Stimulated activated memory B cell treated with anti-CD40 and anti-IgM and Interleukin-4, amounts not matched to agents 10 μg/mL and 1 μg/mL and 100 μg/mL, for 72 hours (primary cell): ENCODE measurements at places on chromosomes 2 and 18.
A peak's percentile ranks its signal among the peaks of the same experiment; 100 is the strongest.

GRCh38 chr18:73879766-73880165 lies 267.9 kb downstream of the FBXO15 start:
- no peak for ATAC-seq

GRCh38 chr2:64599469-64599868 lies 54.2 kb downstream of the SERTAD2 start:
- no peak for ATAC-seq

GRCh38 chr2:105309147-105309545 lies 20.4 kb downstream of the TGFBRAP1 start:
- peak; percentile 63 for ATAC-seq

GRCh38 chr2:46601328-46601963 lies 122.1 kb downstream of the TMEM247 start:
- ATAC-seq: no peak

GRCh38 chr18:12593866-12594265 lies 64.0 kb downstream of the SPIRE1 start:
- ATAC-seq: no peak

DNA sequence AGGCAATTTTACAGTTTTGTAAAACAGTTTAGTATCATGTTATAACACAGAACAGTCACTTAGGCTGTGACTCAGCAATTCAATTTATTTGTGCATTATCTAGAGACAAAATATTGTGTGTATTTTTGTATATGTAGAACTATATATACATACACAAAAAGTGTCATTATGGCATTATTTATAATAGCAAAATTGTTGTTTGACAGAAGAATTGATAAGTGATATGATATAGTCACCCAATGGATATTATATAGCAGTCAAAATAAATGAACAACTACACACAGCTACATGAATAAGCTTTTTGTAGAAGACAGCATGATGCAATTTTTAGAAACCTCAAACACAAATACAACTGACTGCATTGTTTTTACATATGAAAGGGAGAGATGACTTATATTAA lies 334.0 kb downstream of the TRIB2 start:
- no peak for ATAC-seq

- no peak for ATAC-seq
Observed at GRCh38 chr2:58508006-58508405, 266.9 kb upstream of the FANCL start.

GRCh38 chr2:27832396-27832795 lies 57.8 kb downstream of the RBKS start:
- no peak for ATAC-seq

DNA sequence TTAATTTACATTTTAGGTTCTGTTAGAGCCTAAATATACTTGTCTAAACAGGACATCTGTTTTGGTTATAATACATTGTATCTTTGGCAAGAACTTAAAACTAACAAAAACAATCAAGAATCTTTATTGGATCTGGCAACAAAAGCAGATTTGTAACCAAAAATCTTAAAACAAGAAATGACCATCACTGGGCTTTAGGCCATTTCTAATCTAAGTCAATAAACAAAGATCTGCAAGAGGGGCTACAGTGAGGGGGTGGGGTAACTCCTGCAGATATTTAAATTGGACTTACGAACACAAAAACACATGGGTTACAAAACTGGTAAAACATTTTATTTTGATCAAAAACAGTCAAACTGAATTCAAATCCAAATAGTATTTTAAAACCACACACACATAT lies 77.3 kb downstream of the SRBD1 start:
- ATAC-seq: no peak

GRCh38 chr2:85578243-85579180 lies 1.1 kb downstream of the VAMP8 start:
- ATAC-seq: peak; percentile 81

- ATAC-seq: no peak
Observed at GRCh38 chr2:66901344-66901743, 466.4 kb downstream of the MEIS1 start.

DNA sequence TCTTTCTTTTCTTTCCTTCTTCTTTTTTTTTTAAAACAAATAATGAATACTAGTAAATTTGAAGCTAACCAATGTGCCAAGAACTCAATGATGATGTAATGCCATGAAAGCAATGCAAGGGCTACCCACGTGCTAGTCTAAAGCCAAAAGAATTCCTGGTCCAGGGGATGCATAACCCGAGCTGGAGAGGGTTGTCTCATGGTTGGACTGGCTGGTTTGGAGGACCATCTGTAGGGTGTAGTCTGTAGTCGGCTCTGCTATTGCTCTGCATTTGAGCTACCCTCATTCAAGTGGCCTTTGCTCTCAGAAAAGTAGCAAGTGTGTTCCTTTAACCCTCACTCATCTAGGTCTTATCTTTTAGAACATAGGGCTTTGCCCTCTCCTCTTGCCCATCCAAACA lies 469.6 kb upstream of the CELF4 start:
- peak; percentile 34 for ATAC-seq

GRCh38 chr2:180359522-180360282 lies 352.6 kb upstream of the CWC22 start:
- ATAC-seq: peak; percentile 89

DNA sequence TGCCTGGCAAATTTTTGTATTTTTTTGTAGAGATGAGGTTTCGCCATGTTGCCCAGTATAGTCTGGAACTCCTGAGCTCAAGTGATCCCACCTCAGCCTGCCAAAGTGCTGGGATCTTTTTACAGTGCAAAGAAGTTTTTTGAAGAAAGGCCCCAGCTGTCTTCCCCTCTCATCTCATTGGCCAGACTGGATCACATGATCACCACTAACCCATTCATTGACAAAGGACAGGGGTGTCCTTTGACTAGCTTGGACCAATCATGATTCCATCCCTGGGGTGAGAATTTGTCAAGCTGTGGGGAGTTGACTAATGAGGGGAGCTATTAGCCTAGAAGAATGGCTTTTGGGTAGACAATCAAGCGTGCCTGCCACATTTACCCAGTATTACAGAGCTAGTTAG lies 232.9 kb upstream of the TANK start:
- no peak for ATAC-seq

DNA sequence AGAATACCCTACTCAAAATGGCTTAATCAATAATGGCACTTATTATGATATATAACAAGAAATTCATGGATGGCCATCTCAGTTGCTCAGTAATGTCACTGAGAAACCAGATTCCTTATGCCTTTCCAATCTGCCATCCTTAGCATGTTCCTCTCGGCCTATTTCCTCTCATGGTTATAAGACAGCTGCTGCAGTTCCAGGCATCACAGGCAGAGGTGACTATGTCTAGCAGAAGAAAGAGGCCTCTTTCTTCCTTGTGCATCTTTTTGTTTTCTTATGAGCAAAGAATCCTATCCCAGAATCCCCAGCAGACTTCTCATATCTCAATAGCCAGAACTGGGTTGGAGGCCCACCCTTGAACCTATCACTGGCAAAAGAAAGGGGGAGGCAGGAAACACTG lies 310.6 kb upstream of the SPRED2 start:
- ATAC-seq: no peak

- ATAC-seq: no peak
Observed at GRCh38 chr2:18578033-18578432, 11.3 kb downstream of the NT5C1B start.

GRCh38 chr2:98908931-98909316 lies 27.1 kb downstream of the CRACDL start:
- ATAC-seq: peak; percentile 65

GRCh38 chr2:16394072-16394985 lies 271.3 kb downstream of the CYRIA start:
- ATAC-seq: no peak

GRCh38 chr18:76524900-76525698 lies 30.1 kb upstream of the ZNF516 start:
- ATAC-seq: no peak

DNA sequence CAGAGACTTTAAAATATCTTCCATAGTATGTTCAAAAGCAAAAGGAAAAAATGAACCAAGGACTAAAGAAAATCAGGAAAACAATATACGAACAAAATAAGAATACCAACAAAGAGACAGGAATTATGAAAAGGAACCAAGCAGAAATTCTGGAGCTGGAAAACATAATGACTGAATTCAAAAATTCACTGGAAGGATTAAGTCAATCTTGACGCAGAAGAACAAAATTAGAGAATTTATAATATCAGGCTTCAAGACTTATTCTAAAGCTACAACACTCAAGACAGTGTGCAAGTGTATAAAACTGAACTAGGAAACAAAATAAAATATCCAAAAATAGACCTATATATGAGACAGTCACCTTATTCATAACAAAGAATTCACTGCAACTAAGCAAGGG lies 56.9 kb upstream of the GYPC start:
- ATAC-seq: no peak

DNA sequence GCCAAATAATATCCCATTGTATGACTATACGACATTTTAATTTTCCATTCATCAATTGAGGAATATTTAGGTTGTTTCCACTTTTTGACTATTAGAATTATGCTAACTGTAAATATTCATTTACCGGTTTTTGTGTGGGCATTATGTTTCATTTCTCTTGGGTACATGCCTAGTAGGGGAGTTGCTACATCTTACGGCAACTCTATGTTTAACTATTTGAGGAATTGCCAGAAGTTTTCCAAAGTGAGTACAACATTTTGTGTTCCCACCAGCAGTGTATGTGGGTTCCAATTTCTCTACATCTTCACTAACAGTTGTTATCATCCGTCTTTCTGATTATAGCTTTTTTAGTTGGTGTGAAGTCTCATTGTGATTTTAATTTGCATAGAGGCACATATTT lies 1.6 kb upstream of the KDSR start:
- no peak for ATAC-seq

GRCh38 chr18:65124633-65125032 lies 626.2 kb upstream of the CDH7 start:
- ATAC-seq: no peak

- peak; percentile 42 for ATAC-seq
Observed at GRCh38 chr2:110816404-110817365, 84.3 kb downstream of the ACOXL start.

DNA sequence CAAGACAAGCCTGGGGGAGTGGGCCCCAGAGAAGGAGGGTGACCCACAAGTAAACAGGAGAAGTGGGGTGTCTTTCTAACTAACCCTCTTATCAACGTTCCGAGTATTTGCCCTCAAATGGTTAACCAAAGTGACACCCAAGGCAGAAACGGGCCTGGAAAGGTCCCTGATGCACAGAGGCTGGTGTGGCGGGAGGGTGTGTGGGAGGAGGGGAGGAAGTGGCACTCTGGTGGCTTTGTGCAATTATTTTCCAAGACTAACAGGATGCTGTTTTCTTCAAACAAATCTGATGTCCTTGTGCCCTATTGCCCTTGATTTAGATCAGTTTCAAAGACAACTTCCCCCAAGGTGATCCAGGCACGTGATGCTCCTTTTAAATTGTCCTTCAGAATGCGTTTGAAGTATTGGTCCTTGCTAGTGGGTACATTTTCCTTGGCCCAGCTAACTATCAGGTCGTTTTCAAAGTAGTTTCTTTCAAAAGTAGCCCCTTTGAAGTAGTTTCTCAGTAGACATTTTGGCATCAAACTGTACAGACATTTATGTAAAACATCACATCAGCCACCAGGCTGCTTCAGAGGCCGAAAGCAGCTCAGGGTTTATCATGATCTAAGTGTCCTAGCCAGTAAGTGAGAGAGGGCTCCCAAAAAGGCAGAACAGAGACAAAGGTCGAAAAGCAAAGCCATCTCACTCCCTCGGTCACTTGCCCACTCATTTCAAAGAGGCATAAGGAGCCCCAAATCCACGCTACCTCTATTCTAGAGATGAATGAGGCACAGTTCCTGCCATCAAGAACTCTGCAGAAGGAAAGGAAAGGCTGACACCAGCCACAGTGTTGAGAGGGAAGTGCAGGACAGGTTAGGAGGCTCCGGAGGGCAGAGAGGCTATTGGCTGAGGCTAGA lies 371.1 kb upstream of the ID2 start:
- ATAC-seq: no peak

- no peak for ATAC-seq
Observed at GRCh38 chr2:16591370-16591933, 74.2 kb downstream of the CYRIA start.

DNA sequence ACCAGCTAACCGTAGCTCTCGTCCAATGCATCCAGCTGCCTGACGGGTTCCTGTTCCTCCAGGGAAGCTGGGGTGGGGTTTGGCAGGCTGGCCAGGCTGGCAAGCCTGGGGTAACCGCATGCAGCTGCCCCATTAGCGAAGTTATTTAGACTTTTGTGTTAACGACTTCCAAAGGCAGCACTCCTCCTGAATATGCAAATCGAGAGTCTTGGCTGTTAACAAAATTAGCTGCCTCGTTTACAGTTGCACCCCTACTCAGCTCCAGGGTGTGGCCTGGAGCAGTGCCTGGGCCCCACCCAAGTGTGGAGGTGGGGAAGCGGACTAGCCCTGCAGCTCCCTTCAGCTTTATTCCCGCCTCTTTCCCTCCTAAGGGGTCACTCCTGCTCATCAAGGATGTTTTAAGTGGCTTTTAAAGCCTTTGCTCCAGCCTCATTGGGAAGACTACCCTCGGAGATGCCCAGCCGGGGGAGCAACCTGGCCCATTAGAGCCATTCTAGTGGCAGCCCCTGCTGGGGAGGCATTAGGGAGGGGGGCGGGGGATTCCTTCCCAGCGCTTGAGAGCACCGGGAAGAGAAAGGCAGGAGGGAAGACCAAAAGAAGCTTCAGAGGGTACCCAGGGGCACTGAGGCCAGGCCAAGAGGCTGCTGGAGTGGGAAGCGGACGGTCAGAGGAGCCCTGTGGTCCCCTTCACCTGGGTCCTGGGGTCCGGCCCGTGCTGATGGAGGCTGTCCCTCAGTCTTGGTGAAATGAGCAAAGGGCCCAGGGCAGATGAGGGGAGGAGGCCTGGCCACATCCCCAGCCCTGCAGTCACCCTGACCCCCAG lies 204.1 kb downstream of the CELF4 start:
- no peak for ATAC-seq

GRCh38 chr2:227154986-227155774 lies 8.8 kb downstream of the COL4A4 start:
- ATAC-seq: no peak

DNA sequence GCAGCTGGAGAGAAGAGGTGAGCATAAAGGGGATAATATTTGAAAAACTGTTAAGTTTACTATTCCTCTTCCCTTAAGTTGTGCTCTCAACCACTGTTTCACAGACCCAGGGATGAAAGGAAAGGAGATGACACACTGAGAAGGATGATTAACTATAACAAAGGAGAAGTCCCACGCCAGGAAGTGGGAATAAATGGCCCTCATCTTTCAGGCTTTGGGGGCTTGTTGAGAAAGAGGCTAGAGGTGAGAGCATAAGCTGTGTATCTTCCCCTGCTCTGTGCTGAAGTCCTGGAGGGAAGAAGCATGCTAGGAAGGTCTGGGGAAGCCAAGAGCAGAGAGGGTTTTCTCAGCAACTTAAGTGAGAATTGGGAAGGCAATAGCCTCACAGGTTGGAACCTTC lies 399.1 kb upstream of the ATP5MC3 start:
- ATAC-seq: peak; percentile 7

GRCh38 chr18:12345491-12346239 lies 31.4 kb downstream of the AFG3L2 start:
- no peak for ATAC-seq

GRCh38 chr2:157320409-157320808 lies 5.2 kb downstream of the ERMN start:
- ATAC-seq: no peak

- no peak for ATAC-seq
Observed at GRCh38 chr18:62165583-62165982, 21.3 kb downstream of the PIGN start.
